ENCODE measurements at places on chromosomes 4 and X.

DNA sequence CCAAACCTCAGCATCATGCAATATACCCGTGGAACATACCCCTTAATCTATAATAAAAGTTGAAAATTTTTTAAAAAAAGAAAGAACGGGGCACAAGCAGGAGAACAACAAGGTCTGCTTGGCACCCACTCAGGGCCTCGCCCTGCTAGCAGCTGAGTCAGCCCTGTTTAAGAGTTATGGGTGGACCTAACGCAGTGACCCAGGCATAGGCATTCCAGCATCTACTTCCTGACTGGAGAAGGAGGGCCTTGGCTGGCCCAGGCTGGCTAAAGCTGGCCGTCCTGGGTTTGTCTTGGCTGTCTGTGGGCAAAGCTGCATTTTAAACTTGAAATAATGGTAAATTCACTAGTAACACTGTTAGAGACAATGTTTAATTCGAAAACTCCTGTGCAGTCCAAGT, 236.7 kb upstream of the PGRMC2 start:
- no peaks in the 10 kb centered on the region for H3K27me3 ChIP-seq
- no peak for DNase-seq
- H3K27ac ChIP-seq: no peak overlapping the region
- no peaks in the 10 kb centered on the region for H3K36me3 ChIP-seq
- no peak overlapping the region for H3K4me3 ChIP-seq
- H3K4me1 ChIP-seq: no peaks in the 10 kb centered on the region

GRCh38 chr4:58734030-58734674, 1624.0 kb upstream of the IGFBP7 start:
- H3K4me1 ChIP-seq: no peaks in the 10 kb centered on the region
- DNase-seq: no peak
- no peaks in the 10 kb centered on the region for H3K27me3 ChIP-seq
- no peak overlapping the region for H3K27ac ChIP-seq

- no peak for DNase-seq
- peaks cover 37% of the 10 kb centered on the region for H3K4me1 ChIP-seq
- no peak overlapping the region for H3K27ac ChIP-seq
- no peaks in the 10 kb centered on the region for H3K27me3 ChIP-seq
- H3K4me3 ChIP-seq: no peak overlapping the region
Observed at GRCh38 chr4:173187732-173188131, 19.1 kb downstream of the GALNT7 start.

DNA sequence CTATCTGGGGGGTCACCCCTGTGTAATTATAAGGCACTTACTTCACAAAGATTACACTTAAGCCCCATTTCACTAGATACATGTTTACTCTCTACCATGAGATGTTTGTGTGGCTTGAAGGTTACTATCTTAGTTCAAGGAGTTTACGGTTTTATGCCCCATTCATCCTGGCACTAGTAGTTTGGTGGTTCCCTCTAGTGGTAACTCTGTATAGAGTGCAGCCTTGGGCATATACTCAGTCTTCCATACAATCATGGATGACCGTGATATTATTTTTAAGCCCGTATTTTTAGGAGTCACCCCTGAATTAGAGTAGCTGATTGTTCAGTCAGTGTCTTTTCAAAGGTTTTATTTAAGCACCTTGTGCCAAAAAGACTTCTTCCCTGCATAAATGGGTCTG, 109.9 kb upstream of the FAM47C start:
- H3K36me3 ChIP-seq: no peaks in the 10 kb centered on the region
- no peak for DNase-seq
- H3K27ac ChIP-seq: no peak overlapping the region
- no peaks in the 10 kb centered on the region for H3K27me3 ChIP-seq

Measured in activated CD4-positive, alpha-beta T cell treated with anti-CD3 and anti-CD28 coated beads, Interleukin-2, amount 10 ng/mL, durations not matched to agents 7 days and 5 days (primary cell).